ENCODE measurements at places on chromosomes 12 and 14.

- no peak for DNase-seq
These were observed 23.8 kb downstream of the VPS37B start for GRCh38 chr12:122871851-122872780.

GRCh38 chr12:116547955-116548501 lies 11.2 kb upstream of the MAP1LC3B2 start:
- DNase-seq, result no peak

DNA sequence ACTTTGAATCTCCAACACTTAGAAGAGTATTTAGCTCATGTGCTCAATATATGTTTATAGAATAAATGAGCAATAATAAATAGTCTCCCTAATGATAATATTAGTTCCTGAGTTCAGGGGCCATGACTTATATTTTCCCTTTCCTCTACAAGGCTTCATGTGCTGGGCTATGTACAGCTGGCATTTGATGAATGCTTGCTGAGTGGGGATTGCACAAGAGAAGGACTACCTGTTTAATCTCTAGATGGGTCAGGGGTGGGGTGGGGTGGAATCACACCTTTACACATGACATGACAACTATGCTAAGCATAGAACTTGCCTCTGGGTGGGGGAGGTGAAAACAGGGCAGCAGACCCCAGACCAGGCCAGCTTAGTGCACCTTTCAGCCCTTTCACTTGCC lies 7.6 kb upstream of the ABHD12B start:
- no peak for DNase-seq

GRCh38 chr12:110778833-110779577 lies 36.3 kb upstream of the PPP1CC start:
- no peak for DNase-seq

- peak; percentile 6 for DNase-seq
These were observed 75.9 kb upstream of the RGS6 start for GRCh38 chr14:71856199-71856919.

DNA sequence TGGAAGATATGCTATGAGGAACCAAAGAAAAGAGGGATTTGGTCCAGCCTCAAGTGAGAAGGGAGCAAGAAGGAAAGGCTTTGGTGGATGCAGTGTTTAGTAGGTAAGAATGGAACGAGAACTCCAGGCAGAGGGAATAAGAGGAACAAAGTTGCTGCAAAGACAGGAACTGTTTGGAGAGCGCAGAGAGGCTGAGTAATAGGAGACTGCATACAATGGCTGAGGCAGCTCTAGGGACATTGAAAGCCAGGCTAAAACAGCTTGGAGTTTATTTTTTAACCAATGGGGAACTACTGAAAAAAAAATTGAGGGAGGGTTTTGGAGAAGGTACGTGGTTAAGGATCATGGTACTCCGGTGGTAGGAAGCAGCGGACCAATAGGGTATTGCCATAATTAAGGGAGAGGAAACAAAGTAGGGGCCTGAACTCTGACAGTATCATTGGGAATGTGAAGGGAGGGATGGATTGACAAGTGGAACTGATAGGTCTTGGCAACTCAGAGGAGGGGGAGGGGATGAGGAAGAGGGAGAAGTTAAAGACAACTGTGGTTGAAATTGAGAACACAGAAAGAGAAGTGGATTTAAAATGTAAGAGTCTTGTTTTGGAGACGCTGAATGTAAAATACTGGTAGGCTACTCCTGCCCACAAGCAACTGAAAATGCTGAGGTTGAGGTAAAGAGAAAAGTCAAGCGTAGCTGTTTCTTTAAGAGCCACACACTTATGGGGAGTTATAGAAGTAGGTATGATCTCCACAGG lies 4.8 kb downstream of the ASCL4 start:
- no peak for DNase-seq

DNA sequence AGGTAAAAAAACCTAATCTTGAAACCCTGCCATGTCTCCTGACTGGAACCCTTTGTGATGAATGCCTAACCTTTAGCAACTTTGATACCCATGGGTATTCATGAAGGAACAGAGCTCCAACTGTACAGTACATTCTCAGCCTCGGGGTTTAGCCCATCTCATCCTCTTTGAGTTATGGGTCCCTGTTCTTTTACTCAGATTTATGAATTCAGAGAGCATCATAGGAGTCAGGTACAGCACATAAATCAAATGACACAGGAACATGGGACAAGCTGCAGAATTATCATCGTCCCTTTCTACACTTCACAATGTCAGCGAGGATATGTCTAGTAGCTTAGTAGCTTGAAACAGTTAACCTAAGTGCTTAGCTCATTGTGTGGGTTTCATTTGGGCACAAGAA lies 527.4 kb downstream of the NOVA1 start:
- DNase-seq, result no peak

- DNase-seq, result no peak
These were observed 43.5 kb downstream of the CCDC177 start for GRCh38 chr14:69531135-69531534.

DNA sequence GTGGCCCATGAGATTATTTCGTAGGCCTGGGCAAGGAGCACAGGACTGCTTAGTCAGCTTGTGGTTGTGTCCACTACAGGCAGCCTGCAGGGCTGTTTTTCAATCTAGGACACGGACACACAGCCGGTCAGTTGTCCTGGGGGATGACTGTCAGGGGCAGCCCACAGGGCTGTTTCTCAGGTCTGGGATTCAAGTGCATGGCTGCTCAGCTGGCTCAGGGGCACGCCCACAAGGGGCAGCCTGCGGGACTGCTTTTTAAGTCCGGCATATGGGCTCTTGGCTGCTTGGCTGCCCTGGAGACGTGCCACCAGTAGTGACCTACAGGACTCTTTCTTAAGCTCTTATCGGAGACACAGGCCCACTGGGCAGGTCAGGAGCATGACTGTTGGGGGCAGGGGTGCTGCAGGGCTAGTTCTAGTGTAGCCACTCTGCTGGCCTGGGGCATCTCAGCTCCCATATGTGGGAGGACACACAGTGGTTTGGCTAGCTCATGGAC lies 26.6 kb upstream of the GTF2A1 start:
- DNase-seq, result no peak

GRCh38 chr14:57502586-57503254 lies 9.1 kb upstream of the CCDC198 start:
- no peak for DNase-seq

DNA sequence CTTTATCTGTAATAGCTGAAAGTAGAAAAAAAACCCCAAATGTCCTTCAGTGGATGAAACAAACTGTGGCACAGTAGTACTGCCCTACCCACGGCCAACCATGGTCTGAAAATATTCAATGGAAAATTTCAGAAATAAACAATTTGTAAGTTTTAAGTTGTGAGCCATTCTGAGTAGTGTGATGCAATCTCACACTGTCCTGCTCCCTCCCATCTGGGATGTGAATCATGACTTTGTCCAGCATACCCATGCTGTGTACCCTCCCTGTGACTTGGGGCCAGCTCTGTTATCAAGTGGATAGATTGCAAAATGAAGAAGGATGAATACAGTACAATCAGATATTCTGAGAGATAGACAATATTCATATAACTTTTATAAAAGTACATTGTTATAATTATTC lies 106.2 kb downstream of the SMOC1 start:
- no peak for DNase-seq

DNA sequence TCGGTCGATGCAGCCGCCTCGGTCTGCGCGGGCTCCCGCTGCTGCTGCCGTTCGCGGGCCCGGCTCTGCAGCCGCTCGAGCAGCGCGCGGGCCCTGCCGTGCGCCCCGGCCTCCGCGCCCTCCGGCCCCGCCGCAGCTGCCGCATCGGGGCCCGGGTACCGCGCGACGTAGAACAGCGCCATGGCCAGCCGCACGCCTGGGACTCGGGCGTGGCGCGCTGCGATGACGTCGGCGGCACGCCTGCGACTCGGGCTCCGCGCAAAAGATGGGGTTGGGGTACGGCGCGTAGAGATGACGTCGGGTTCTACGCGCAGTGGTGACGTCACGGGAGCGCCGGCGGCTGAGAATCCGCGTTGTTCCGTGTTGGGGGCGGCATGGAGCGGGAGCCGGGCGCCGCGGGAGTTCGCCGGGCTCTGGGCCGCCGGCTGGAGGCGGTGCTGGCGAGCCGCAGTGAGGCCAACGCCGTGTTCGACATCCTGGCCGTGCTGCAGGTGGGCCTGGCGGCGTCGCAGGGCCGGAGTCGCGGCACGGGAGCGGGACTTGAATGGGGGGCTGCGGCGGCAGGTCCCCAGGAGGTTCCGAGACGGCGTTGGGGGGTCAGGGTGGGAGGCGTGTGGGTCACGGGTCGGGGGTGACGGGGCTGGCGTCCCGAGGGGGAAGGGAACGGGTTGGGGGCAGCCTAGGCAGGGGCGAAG lies at the start of the genes DDX51 and NOC4L:
Gene DDX51 (minus strand): TSS at position 205 of the 695 bp plus-strand sequence. CDS start 23 bp downstream, at position 182.
Gene NOC4L (plus strand): TSS at position 343 of the 695 bp plus-strand sequence. CDS start 32 bp downstream, at position 375.
- DNase-seq, result peak; percentile 96

GRCh38 chr12:10301103-10301502 lies 6.6 kb upstream of the KLRD1 start:
- DNase-seq, result no peak

DNA sequence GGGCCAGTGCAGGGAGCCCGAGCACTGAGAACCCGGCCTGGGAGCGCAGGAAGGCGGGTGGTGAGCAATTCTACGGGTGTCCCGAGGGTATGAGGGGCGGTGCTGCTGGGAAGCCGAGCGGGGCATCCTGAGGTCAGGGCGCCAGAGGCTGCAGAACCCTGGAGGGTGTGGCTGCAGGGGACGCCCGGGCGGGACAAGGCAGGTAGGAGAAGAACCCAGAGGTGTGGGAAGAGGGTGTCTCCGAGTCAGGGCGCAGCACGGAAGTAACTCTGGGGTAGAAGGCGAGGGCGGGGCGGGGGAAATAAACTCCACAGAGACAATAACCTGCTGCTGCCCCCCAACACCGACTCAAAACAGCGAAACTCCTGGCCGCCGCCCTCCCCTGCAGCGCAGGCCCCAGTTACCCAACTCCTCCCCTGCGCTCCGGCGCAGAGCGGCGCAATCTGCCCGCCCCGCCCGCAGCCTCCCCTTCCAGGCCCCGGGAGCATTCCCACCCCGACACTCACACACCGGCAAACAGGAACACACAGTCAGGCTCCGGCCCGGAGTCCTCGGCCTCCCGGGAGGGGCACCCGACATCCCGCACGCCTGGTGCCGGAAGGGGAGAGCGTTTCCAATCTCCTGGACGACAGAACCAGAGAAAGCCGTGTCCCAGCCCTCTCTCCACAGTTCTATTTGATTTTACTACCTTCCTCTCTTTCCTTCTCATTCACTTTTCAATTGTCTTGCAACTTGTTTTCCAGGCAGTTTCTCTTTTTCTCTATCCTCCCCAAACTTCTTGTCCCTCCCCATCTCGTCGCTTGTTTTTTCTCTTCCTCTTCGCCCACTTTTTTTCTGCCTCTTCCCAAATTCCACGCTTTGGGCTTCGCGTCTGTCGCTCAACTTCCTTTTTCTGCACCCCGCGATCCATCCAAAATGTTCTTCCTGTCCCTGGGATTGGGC lies 2.4 kb downstream of the HRK start:
- no peak for DNase-seq

GRCh38 chr14:27881063-27881462 lies 885.5 kb upstream of the FOXG1 start:
- no peak for DNase-seq

GRCh38 chr12:32533971-32534590 lies 134.7 kb downstream of the FGD4 start:
- DNase-seq, result no peak

GRCh38 chr12:67430708-67431335 lies 161.7 kb downstream of the CAND1 start:
- no peak for DNase-seq

DNA sequence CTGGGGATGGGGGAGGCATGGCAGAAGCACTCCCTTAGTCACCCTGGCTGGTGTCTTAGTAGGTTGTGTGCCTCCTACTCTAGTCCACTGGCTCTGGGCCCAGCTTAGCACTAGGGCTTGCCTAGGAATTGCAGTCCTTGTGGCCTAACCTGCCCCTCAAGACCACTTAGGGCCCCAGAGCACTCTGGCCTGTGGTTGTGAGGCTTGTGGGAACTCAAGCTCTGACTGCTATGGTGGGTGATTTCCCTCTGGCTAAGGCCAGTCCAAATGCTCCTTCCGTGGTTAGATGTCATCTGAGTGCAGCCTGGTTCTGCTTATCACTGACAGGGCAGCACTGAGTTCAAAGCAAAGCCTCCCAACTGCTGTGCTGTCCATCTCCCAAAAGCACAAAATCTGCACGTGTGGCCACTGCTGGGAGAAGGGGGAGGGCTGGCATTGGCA lies 20.2 kb downstream of the FGD4 start:
- DNase-seq, result no peak

- DNase-seq, result no peak
These were observed 35.2 kb downstream of the HELB start for GRCh38 chr12:66337381-66338010.

GRCh38 chr14:37583358-37584210 lies 11.5 kb downstream of the FOXA1 start:
- no peak for DNase-seq

DNA sequence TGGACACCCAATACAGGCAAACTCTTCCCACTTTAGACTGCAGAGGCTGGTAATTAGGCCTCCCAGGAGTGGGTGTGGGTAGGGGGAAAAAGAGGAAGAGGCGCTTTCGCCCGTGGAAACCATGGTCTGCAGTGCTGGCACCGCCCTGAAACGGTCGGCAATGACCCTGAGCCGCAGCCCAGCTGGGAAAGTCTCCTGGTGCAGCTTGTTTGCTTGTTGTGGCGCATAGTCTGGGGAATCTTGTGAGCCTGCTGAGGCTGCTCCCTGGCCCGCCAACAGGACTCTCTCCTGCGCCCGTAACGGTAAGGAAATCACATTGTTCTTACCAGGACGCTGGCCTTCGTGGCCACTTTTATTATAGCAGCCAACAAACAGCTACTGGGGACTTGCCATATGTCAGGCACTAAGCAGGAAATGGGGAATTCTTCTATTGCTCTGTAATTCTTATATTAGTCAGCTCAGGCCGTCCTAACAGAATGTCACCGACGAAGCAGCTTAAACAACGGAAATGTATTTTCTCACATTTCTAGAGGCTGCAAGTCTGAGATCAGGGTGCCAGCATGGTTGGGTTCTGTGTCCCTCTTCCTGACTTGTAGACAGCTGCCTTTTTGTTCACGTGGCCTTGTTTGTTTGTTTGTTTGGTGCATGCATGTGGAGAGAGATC lies 52.5 kb upstream of the RIN3 start:
- no peak for DNase-seq

- no peak for DNase-seq
These were observed 17.8 kb upstream of the EGLN3 start for GRCh38 chr14:33968722-33969121.

DNA sequence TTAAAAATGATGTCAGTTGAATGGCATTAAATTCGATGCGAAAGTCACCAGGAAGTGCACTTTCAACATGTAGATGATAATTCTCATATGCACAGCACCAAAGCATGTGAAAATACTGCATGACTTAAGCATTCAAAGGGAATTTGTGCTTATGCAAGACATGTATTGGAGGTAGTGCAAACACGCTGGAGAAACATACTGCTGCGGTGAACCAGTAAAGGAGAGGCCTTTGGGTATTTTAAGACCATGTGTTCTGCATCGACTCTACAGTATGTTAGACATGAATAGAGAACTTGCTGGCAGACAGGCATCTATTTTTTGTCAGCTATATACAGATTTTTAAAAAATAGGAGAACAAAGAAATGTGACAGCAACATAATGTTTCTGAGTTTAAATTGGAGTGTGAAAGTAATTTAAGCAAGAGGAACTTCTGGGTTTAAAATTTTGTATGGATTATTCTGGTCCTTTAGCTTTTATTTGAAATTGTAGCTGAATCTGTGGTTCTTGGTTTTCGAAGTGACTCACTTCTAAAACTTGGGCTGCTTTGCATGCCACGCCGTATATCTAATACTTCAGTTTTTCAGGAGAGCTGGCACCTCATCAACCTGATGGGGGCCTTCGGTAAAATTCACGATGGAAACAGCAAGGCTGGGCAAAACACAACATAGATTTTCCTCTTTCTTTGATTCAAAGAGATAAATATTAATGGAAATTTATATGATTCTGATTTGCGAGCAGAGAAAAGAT lies 408.7 kb downstream of the APAF1 start:
- no peak for DNase-seq

GRCh38 chr12:2768224-2768961 lies 26.4 kb upstream of the FKBP4 start:
- no peak for DNase-seq

Measured in activated T-helper 1 cell treated with anti-CD3 and anti-CD28 coated beads, Interleukin-12 subunit alpha, Interleukin-12 subunit beta, Interleukin-2, Interleukin-4 antibody, amounts not matched to agents 30 ng/mL and 10 ng/mL and 1 ng/mL, durations not matched to agents 14 hours and 24 hours and 36 hours (primary cell).